ENCODE measurements at places on chromosomes 1 and 21. TPM values are rescaled to one million over a fixed set of nuclear protein-coding genes. Genes with fewer than 3 reads are reported as not detected.
A peak's percentile ranks its signal among the peaks of the same experiment; 100 is the strongest.

DNA sequence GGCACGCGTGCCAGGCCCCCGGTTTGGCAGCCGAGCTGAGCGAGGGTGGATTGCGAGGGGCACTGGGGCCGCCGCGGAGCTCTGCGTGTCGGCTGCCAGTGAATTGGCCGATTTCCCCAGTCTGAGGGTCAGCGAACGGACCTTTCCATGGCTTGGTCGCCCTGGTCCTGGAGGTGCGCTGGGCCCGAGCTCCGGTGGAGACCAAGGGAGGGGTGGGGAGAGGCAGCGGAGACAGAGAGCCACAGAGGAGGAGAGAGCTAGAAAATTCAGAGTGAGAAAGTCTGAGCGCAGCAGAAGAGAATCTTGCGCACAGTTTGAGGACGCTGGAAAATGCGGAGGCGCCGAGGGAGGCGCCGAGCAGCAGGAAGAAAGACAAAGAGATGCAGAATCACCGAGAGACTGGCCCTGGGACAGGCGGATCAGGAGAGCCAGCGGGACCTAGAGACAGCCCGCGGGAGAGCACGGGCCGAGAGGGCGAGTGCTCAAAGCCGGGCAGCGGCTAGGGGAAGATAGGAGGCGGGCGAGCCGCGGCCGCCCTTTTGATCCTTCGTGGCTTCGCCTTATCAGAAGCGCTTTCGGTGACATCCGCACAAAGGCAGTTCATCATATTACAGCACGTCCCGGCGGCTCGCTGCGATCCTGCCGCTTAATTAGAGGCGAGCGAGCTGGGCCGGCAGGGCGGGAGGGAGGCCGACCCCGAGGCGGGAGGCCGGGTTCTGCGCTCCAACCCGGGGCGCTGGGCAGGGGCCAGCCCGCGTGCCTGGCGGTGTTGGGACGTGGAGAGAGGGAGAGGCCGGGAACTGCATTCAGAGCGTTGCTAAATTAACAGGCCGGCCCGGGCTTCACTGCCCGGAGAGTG lies 12.7 kb downstream of the PAX7 start:
- DNase-seq, result no peak

DNA sequence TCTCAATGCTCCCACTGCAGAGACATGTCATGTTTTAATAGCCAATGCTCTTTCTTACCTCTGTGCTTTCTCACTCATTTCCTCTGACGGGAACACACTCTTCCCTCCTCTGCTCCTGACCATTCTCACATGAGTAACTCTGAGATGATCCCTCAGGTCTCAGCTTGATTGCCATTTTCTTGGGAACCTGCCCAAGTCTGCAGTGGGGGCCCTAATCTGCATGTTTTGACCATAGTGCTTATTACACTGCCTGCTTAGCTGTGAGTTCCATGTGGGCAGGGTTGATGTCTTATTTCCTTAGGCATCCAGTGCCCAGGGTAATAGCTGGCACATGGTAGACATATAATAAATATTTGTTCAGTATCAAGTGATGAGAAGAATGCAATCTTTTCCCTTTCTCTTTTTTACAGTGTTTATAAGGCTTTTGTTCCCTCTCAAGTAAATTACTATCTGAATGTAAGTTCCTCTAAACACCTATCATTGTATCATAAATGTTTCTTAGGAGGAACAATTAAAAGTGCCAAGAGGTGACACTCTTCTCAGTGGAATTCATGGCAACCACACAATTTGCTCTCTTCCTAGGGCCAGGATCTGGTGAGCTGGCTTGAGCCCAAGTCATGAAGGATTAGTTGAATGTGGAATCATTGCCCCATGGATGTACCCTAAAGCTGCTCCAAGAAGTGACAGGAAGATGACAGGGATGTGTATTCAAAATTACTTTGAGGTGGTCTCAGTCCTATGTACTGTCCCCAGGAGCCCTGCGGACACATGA lies 485.4 kb upstream of the USP24 start:
- DNase-seq, result no peak

GRCh38 chr1:92705446-92705845 lies 79.5 kb downstream of the EVI5 start:
- no peak for DNase-seq

GRCh38 chr21:46084709-46085108 lies 13.2 kb upstream of the COL6A2 start:
- no peak for DNase-seq

DNA sequence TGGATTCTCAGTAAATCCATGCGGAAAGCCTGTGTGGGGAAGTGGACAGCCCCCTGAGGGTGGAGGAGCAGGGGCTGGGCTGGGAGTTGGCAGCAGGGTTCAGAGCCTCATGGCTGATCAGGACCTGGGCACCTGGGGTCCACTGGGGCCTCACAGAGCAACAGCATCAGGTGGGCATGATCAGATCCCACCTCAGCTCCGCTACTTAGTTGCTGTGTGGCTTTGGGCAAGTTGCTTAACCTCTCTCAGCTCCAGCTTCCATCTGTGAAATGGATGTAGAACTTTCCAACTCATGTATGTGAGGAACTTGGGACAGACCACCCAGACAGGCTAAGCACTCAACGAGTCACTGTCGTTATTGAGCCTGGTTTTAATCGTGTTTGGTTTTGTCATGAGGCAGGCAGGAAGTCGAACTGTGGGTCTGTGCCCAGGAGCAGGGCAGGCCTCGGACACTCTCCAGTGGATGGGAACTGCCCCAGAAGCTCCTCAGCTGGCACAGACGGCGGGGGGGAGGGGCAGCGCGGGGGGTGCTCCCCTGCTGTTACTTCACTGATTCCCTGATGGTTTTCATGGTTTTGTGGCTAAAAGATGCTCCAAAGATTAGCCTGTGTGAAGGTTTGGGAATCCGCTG lies 155.8 kb upstream of the TMEM51 start:
- DNase-seq, result no peak

DNA sequence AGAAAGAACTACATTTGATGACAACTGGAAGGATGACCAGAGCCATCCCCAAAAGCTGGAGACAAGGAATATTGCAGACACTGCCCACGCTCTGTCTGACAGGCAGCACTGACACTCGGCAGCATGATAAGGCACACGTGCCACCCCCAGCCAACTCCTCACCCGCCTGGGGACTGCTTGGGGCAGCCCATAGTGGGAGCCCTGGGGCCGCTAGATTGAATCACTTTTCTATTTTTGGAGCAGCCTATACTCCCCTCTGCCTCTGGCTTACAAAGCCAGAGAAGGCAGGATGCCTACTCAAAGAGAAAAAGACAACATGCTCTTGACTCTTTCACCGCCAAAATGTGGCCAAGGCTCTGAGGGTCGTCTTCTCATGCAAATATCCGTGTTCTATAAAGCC lies 1.3 kb downstream of the SMG5 start:
- no peak for DNase-seq

- DNase-seq, result no peak
These were observed 14.0 kb upstream of the ALX3 start for GRCh38 chr1:110084227-110085078.

- peak; percentile 51 for DNase-seq
These were observed at the start of gene BCAR3 for GRCh38 chr1:93681101-93681988. Gene BCAR3, minus strand, starts transcription at chr1:93681837. Its CDS starts 6,907 bp downstream, at chr1:93674930.

DNA sequence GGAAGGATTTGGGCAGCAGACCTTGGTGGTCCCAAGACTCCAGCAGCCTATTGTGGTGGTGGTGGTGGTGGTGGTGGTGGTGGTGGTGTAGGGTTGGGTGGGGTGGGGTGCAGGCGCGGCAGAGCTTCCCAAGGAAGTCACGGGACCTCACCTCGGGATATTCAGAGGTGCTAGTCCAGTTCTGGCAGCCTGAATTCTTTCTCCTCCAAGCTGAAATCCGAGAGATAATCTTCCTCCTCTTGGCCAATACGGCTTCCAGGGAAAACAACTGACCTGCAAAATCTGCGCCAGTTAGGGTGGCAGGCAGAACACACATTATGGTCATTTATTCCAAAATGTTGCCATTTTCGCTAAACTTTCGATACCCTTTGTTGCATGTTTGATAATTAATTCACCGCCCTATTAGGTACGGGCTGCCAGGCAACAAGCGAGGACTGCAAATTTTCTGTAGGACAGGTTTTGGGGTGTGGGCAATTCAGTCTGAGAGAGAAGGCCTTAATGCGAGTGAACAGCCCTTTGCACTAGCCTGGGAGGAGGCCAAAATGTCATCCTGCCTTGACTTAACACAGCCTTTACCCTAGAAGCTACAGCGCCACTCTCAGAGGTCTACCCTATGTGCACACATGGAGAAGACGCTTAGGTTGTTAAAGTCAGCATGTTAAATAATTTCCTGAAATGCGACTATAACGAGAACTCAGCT lies 33.2 kb upstream of the BSDC1 start:
- DNase-seq, result no peak

DNA sequence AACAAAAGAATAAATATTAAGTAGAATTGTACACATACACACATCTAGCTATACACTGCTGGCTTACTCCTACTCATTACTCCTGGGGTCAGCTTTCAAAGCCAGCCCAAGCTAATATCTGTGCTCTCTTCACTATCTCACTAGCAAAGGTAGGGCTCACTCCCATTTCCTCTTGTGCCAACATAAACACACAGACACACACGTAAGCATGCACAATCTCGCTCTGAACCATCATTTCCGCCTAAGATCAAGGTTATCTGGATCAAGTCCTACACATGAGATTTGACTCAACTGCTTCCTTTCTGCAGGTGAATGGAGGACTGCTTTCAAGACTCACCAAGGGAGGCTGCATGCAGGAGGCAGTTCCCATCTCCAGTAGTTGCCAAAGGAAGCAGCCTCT lies 28.8 kb upstream of the MTMR11 start:
- no peak for DNase-seq

- no peak for DNase-seq
These were observed 19.3 kb upstream of the OTUD3 start for GRCh38 chr1:19862944-19863343.

- no peak for DNase-seq
These were observed at the start of gene PRR9 for GRCh38 chr1:153217212-153217611. Gene PRR9, plus strand, starts transcription at chr1:153217584. Its CDS starts 561 bp downstream, at chr1:153218145.

DNA sequence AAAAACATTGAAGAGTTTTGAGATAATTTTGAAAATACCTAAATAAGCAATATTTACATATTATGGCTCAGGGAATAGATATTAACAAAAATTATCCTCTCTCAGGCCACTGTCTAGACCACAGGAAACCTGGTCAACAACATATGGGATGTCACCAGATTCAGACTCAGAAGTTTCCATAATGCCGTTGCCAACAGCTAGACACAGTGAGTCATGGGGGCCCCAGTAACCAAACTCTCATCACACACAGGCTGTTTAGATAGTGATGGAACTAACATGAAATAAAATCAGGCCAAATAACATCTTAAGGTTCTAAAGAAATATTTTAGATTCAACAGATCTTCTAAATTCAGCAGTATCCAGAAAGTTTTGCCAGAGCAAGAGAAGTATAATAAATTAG lies 681.7 kb upstream of the ADAMTS5 start:
- DNase-seq, result no peak

DNA sequence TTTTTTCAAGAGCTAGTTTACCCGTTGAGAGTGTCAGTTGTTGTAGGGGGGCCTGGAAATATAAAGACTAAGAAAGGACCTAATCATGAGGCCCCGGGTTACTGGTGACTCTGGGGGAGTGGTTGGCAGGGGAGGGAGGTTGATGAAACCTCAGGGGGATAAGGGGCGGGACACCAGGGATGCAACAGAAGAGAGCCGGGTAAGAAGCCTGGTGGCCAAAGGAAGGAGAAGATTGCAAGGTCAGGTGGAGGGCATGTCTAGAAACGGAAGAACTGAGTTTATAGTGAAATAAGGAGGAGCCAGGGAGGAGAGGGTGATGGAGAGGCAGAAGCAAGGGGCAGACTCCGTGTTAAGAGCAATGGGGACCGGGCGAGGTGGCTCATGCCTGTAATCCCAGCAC lies 12.5 kb upstream of the SPOCD1 start:
- DNase-seq, result no peak

DNA sequence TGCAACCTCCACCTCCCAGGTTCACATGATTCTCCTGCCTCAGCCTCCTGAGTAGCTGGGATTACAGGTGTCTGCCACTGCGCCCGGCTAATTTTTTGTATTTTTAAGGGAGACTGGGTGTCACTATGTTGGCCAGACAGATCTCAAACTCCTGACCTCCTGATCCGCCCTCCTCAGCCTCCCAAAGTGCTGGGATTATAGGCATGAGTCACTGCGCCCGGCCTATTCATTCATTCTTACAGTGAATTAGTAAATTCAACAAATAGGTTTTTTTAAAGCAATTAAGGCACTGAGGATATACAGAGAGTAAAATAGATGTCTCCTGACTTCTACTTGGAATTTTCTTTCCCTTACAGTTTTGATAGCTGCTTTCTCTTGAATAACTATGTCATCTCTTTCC lies 43.5 kb downstream of the CDC42 start:
- DNase-seq, result no peak

DNA sequence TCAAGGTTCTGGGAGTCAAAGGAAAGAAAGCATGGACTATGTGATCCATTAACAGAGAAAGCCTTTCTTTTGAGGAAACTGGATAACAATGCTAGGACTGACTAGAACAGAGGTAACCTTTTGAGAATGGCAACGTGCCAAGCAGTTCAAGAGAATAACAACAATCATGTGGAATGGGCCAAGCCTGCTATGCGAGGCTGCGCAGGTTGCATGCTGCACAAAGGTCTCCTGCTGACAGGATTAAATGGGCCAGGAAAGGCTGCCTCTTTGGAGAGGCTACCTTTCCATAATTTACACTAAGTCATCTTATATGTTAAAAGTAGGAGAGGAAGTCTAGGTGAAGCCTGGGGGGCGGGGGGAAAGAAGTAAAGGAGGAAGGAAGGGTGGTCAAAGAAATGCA lies 5.8 kb downstream of the PCNX2 start:
- DNase-seq, result no peak

GRCh38 chr1:106494646-106495045 lies 561.8 kb upstream of the PRMT6 start:
- no peak for DNase-seq

- no peak for DNase-seq
These were observed 50.8 kb upstream of the ZNF326 start for GRCh38 chr1:89943846-89944781.

DNA sequence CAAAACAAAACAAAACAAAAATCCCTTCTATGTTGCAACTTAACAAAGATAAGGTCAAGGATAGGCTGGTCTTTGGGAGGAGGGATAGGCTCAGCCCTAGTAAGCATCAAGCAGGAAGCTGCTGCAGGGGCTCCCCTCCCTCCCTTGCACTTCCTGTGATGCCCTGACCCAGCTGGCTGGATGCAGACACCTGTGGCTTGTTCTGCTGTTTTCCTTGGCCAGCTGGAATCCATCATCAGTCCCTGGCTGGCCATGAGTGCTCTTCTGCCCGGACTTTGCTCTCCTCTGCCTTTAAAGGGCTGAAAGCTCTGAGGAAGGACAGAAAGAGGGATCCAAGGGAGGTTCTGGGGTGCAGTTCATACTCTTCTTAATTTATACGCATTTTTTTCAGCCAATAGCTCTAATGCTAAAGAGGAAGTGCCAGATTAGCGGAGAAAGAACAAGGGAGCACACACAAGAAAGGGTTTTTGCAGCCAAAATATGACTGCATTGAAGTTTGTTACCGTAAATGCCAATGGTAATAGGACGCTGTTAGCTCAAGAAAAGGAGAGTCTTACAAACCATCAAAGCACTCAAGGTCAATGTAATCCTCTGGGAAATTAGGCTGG lies 19.9 kb upstream of the UBE2U start:
- DNase-seq, result no peak

- DNase-seq, result no peak
These were observed 201.9 kb downstream of the TOMM20 start for GRCh38 chr1:234926559-234927311.

Gene CELA3B
- polyA plus RNA-seq, result not detected

Gene GUCA2B
- not detected for polyA plus RNA-seq

Gene CXADR
- 37.7 TPM for polyA plus RNA-seq

Gene FCAMR
- polyA plus RNA-seq, result 5.9 TPM

Gene FMO1
- 236 TPM for polyA plus RNA-seq

Gene CD101
- 1.5 TPM for polyA plus RNA-seq

Gene C1orf94
- polyA plus RNA-seq, result not detected

Gene C1orf185
- polyA plus RNA-seq, result not detected
